Immature natural killer cell (primary cell): ENCODE measurements at places on chromosomes 2 and 18.

- DNase-seq = no peak
These were observed 118.2 kb downstream of the VWC2L start for GRCh38 chr2:214529021-214529420.

DNA sequence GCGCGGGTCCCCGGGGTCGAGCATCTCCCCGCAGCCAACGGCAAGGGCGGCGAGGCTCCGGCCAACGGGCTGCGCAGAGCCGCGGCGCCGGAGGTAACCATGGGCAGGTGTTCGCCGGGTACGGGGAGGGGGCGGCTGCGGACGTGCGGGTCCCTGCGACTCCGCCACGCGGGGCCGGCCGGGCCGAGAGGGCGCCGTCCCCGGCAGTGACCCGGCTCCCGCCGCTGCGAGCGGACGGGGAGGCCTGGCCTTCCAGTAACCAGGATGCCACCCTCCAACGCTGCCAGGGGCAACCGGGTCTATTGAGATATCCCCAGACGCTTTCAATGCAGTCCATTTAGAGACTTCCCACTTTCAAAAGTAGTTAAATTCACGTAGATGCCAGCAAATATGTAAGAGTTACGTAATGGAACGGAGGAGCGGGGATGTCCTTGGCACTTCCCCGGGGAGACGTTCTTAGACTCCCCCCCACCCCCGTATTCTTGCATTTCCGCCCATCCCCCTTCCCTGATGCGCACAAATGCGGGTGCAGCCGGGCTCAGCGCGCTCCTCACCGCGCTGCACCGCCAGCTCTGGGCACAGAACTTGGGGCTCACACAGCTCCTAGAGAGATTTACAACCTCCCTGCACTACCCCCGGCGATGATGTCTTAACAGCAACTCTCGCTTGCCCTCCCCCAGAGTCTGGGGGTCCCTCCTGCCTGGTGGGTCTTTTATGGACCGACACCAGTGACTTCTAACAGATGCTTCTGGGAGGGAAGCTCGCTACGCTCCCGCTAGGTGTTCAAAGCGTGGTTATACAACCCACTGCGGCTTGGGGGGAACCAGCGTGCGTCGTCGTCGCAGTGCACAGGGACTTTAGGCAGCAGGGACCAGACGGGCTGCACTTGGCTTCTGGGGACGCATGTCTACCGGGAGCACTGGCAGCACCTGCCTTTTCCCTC is 657 bp downstream of the SGPP2 start:
- DNase-seq = no peak

DNA sequence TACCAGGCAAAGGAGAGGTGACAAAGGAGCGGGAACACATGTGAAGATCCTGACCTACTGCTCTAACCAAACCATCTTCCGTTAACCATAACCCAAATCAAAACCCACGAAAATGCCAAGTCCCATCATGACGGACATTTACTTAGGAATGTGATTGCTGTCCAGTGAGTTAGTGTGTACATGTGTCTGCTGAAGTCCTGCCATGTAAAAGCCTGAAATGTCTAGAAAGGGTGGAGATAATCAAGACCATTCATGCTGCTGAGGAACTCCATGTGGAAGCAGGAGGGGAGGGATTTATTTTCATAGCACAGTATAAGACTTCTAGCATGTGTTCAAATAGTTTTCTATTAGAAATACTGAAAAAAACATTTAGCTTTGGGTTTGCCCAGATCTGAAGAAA is 137.0 kb upstream of the BOD1L2 start:
- no peak for DNase-seq

DNA sequence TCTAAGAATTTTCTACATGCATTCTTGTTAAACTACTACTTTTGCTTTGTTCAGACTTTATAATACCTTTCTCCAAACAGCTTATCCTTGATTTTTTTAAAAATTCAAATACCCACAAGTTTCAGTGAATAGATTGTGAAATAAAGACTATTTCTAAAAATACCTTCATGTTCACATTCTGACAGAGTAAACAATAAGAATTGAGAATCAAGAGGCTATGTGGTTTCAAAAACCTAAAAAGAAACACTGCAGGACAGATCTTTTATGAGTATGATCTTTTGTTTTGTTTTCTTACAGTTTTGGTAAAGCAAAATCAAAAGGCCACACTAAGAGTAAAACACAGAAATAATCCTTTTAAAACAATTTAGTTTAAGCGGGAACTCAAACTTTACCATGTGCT is 21.2 kb downstream of the ALS2 start:
- no peak for DNase-seq
